Stimulated activated CD4-positive, alpha-beta T cell treated with anti-CD3 and anti-CD28 coated beads, Interleukin-1b, Interleukin-23, amount 100 ng/mL, for 1 hour (primary cell): ENCODE measurements at places on chromosomes 7 and 10.

GRCh38 chr7:108724251-108725100 lies 154.8 kb downstream of the DNAJB9 start:
- DNase-seq: no peak

DNA sequence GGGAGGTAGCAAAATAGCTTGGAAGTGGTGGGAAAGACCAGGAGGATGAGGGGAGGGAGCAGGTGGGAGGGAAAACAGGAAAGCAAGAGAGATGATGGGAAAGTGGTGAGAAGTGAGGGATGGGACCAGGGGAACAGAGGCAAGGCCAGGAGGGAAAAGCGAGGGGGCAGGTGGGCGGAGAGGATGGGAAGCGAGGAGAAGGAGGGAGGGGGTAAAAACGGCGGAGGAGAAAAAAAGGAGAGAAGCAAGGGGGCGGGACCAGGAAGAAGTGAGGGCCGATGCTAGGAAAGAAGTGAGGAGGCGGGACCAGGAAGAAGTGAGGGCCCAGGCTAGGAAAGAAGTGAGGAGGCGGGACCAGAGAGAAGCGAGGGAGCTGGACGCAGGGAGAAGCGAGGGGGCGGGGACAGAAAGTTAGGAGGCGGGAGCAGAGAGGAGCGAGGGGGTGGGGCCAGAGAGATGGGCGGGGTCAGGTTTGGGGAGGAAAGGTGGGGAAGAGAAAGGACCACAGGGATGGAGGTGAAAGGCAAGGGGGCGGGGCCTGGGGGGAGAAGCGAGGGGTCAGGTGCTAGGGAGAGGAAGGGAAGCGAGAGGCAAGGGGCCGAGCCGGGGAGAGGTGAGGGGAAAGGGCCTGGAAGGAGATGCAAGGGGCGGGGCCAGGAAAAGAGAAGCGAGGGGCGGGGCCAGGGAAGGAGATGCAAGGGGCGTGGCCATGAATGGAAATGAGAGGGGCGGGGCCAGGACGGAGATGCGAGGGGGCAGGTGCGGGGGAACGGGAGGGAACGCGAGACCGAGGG lies 984 bp downstream of the SMURF1 start:
- DNase-seq: peak; percentile 79

DNA sequence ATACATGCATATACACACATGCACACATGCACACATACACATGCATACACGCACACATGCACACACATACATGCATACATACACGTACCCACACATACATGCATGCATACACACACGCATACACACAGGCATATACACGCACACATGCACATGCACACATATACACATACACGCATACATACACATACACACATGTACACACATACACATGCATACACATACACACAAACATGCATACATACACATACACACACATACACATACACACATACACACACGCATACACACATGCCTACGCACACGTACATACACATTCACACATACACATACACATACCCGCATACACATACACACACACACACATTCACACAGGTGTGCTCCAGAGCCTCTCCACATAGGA lies 81.0 kb upstream of the KMT2E start:
- no peak for DNase-seq

- DNase-seq: no peak
Measured at GRCh38 chr7:5172196-5172775, 17.7 kb upstream of the WIPI2 start.

GRCh38 chr10:84334811-84335210 lies 6.4 kb downstream of the CCSER2 start:
- no peak for DNase-seq

GRCh38 chr10:505419-505818 lies 184.0 kb downstream of the DIP2C start:
- no peak for DNase-seq

DNA sequence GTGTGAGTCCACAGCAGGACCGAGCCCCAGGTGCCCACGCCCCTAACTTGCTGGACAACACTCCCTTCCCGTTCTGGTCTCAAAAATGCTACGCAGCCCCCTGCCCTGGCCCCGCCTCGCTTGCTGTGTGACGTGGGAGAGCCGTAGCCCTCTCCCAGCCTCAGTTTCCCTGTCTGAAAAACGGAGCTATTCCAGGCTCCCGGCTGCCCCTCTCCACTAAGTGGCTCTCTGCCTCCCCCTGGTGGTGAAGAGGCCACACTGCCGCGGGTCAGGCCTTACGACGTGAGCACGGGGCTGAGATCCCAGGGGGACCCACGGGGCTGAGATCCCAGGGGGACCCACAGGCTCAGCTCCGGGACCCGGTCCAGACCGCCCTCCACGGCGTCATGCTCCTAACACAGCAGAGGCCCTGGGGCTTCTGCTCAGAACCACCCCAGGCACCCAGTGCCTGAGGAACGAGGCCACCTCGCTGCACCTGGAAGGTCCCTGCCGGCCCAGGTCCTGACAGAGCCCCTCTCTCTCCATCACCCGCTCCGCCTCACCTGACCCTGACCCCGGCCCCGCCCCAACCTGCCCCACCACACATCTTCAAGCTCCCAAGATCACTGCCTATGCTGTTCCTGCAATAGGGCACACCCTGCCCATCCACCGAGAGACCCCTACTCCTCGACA lies 26.7 kb downstream of the MICALL2 start:
- DNase-seq: peak; percentile 65

- no peak for DNase-seq
Measured at GRCh38 chr7:129351320-129351719, 82.9 kb upstream of the STRIP2 start.

GRCh38 chr10:110005719-110006118 lies 2.1 kb upstream of the ADD3 start:
- no peak for DNase-seq

DNA sequence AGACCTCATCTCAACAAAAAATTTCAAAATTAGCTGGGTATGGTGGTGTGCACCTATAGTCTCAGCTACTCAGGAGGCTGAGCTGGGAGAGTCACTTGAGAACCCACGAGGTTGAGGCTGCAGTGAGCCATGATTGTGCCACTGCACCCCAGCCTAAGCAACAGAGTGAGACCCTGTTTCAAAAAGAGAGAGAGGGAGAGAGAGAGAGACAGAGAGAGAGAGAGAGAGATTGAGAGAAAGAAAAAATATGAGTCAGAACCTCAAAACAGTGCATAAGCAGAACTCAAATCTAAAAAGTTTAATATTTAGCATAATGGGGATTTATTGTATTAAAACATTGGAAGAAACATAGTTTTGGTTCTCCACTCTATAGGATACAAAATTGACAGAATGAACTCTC lies 17.5 kb upstream of the OTUD1 start:
- no peak for DNase-seq

DNA sequence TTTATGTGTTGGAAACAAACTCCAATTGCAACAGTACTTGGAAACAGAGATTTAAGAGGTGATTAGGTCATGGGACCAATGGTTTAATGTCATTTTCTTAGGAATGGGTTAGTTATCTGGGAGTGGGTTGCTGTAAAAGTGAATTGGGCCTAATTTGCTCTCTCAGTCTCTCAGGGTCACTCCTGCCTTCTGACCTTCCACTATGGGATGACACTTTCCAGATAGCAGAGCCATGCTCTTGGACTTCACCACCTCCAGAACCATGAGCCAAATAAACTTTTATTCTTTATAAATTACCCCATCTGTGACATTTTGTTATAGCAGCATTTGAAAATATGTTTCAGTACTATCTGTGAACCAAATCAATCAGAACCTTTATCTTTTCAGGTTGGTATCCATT lies 1509.1 kb downstream of the REEP3 start:
- no peak for DNase-seq

GRCh38 chr7:1241603-1242255 lies 9.1 kb downstream of the UNCX start:
- no peak for DNase-seq

GRCh38 chr7:128163473-128163872 lies 77.6 kb upstream of the LEP start:
- no peak for DNase-seq

DNA sequence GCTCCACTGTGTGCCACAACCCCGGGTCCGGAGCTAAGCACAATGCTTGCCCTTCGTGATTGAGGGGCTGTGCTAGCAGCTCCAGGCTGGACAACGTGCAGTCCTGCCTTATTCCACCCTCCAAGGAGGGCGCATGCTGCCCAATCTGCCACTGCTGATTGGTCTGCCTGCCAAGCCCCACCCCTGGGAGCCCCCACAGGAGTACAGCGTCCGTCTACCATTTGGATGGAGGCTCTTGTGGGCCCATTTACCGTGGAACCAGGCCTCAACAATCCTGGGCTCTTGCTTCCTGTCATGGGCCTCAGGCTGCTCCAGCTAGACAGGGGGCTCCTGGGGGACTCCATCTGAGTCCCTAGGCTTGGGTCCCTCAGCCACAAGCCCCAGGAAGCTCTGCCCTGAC lies 173.3 kb downstream of the SLIT1 start:
- no peak for DNase-seq

DNA sequence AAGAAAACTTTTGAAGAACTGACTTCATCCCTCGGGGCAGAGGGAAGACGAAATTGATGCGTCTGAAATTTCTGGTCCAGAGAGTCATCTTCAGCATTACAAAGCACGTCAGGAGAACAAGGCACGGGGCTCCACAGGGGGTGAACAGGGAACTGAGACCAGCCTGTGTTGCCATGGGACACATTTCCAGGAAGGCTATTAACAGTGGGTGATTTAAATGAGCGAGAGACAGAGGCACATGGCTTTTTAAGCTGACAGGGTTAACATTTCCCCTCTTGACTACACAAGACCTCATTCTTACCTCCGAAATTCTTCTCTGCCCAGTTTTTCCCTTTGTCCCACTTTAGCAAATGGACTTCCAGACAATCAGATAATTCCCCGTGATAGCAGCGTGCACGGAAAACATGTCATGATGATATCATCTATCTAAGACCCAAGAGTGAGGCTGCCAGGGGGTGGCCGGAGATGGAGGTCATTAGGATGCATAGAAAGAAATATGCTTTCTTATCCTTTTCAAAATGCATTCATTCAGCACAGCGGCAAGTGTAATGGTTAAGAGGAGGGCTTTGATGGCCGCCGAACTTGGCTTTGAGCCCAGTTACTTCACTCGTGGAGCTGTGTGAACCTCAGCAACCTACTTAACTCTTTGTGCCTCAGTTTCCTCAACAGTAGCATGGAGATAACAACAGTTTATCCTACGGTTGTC lies 248.0 kb downstream of the PRPF18 start:
- no peak for DNase-seq

- DNase-seq: no peak
Measured at GRCh38 chr10:96667401-96667800, 52.9 kb downstream of the PIK3AP1 start.

DNA sequence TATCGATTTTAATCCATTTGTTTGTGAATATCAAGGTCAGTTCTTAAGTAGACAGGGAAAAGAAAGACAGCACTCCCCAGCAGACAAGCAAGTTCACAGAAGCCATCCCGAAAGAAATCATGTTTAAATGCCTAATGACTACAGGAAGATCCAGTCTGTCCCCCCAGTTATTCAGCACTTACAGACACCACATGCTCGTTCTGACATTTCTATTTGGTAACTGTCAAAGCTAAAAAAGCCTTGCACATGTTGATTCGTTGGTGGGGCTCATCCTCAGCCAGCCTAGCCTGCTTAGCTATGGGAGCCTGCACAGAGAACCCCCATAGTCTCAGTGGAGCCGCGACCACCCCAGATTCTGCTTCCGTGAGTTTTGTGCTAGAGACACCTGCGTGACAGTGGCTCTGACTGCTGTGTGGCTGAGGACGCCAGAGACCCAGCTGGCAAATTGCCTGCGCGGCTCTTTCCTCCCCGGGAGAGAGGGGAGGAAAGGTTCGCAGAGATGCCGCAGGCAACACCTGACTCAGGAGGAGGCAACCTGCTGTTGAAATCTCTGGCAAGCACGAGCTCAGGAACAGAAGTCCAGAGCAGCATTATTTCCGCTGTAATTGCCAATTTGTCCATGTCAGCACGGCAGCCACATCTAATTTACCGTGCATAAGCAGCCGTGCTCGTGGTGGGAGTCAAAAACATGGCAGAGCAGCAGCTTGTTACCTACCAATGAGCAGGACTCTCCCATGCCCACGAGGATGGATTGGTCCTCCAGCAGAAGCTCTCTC lies 194.2 kb downstream of the GPAM start:
- no peak for DNase-seq

DNA sequence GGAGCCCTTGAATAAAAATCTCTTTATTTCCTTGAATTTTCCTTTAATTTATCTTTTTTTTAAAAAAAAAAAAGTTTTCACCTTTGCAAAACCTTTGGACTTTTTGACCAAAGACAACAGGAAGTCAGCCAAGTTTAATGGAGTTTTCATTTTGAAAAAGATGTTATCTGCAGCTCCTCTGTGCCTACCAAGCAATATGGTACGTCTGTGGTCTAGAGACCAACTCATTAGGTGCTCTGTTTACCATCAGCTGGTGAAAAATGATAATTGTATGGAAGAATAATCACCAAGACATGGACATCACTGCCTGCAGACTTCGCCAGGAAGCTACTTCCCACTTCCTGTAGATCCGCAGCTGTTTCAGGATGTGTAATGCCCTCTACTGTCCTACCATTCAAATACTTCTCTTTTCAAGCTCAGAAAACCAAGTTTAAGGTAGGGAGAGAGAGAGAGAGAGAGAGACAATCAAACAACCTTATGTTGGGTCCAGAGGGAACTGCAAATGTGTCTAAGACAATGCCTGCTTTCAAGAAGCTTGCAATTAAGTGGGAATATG lies 18.7 kb downstream of the PLXNA4 start:
- DNase-seq: no peak

DNA sequence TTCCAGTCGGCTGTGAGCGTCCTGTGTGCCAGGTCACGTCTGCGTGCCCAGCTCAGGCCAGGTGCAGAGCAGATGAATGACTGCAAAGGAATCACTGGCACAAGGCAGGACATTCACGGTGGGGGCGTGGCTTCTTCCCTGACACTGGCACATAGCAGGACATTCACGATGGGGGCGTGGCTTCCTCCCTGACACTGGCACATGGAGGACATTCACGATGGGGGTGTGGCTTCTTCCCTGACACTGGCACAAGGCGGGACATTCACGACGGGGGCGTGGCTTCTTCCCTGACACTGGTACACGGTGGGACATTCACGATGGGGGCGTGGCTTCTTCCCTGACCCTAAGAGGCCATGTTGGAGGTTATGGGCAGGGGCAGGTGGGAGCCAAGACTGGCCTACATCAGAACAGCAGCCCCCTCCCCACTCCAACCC lies 64.3 kb downstream of the MYL10 start:
- no peak for DNase-seq

GRCh38 chr10:73856261-73856660 lies 18.1 kb downstream of the CAMK2G start:
- DNase-seq: no peak

DNA sequence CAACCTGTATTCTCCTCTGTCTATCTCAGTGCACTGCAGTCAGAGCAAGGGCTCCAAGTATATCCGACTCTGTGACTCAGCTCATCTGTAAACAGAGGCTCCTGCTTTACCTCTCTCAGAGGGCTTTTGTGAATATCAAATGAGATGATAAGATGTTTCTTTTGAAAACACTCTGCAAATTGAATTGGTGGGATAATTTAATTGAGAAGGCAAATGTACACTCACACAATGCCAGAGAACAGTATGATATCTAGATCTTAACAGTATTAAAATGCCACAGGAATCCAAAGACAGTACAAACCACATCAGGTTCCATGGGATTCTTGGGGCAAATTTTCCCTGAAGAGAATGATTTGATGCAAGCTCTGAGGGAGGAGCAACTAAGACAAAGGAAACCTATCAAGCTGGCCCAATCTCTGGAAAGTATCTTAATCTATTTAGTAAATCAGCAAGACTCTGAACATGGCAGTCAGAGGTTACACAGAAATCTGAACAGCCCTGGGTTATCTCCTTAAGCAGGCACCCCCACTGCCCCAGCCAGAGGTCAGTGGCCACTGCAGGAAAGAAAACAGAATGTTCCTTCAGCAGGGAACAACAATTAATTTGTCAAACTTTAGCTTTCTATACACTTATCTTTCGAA lies 45.9 kb downstream of the DOCK4 start:
- no peak for DNase-seq

- no peak for DNase-seq
Measured at GRCh38 chr7:106041140-106041717, 70.9 kb downstream of the SYPL1 start.
